ELR (cell line): ENCODE measurements at places on chromosomes 1 and 21.
A peak's percentile ranks its signal among the peaks of the same experiment; 100 is the strongest.

DNA sequence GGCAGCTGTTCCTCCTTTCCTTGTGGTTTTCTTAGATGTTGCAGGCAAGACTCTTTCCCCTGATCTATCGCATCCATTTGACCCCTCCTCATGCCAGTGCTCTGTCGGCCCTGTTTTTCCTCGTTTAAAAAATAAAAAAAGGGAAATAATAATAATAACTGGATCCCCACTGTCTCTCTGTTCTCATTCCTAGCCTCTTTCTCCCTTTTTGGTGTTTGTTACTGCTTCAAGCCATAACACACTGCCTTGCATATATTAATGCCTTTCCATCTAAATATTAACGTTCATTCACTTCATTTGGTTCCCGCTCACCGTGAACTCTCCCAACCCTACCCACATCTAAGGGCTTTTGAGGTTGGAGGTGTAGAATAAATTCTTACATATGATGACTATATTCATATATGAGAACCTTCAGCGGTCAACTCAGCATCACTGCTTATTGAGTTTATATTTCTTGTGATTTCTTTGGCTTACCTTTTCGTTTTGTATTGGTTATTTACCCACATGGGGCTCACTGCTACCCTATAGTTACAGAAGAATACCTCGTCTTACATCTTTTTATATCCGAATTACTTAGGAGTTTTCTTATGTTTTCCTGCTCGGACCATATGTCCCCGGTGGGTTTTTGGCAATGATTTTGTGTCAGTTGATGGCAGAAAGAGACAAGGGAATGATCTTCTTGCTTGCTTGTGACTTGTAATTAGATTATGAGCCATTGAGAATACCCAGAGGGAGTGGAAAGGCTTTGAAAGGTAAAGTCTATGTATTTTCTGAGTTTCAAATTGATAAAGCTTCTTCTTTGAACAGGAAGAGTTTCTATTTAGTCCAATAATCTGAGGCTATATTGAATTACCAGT is 805 bp downstream of the ATG4C start:
- peak; percentile 48 for DNase-seq

DNA sequence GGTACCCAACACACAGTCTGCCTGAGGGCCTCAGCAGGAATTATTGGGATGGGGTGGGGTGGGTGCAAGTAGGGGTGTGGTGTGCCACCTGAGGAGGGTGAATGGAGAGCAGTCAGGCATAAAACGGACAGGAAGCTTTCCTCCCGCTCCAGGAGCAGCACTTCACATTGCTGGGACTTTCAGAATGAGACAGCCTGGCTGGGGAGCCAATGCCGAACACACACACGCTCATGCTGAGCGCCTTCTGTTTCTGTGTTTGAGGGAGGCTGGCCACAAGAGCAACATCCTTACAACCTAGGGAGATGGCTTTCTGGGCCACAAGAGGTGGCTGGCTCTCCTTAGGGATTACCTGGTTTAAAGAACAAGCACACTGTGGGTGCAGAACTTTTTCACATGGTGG is 98.0 kb downstream of the LAMC2 start:
- no peak for DNase-seq

DNA sequence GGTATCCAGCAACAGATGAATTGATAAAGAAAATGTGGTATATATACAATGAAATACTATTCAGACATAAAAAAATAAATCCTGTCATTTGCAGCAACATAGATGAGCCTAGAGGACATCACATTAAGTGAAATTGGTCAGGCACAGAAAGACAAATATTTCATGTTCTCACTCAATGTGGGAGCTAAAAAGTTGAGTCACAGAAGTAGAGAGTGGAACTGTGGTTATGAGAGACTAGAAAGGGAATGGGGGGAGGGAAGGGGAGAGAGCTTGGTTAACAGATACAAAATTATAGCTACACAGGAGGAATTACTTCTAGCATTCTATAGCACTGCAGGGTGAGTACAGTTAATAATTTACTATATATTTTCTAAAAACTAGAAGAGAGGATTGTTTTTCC is 37.1 kb upstream of the SERPINC1 start:
- DNase-seq, result peak; percentile 17

DNA sequence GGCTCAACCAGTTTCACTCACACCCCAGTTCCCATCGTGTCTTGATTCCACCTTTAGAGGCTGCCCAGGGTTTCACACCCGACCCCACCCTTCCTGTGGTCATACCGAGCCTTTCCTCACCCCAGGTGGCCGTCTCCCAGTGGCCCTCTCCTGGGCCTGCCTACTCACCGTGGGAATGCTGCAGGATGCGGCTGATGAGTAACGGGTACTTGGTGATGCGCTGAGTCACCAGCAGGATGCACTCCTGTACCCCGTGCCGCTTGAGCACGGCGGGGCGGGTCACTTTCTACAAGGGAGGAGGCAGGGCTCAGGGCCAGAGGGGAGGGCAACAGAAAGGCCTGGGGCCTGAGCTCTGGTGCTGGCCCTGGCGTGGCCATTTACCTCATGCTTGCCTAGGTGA is 16.4 kb downstream of the ARHGEF2 start:
- peak; percentile 100 for DNase-seq

DNA sequence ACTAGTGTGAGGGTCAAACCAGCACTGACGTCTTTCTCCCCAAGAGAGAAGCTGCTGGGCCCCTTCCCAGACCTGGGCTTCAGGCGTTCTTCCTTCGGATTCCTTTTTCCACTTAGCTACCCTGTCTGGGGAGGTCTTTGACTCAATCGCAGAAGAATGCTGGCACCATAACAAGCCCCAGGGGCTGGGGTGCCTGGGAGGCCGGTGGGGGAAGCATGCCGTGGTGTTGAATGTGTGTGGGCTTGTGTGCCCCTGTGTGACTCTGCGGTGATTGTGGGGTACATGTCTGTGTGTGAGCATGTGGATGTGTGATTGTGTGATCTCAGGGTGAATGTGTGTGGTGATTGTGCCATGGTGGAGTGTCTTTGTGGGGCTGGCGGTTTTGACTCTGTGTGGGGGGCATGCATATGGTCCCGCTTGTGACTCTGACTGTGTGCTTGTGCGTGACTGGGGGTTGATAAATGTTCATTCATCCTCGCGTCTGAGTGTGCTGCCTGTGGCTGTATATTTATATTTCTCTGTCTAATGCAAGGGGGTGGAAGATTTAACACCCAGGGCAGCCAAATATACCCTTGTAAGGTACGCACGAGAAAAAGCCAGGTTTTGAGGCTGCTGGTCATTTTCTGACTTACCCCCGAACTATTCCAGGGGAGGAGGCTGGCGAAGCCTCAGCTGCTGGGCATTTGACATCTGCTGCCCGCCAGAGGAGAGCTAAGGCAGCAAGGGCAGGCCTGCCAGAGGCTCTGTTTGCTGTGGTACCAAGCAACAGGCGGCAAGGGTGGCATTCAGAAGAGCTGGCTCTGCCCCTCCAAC is 1.1 kb upstream of the SYNC start:
- peak; percentile 93 for DNase-seq

- DNase-seq, result no peak
These were observed 19.5 kb upstream of the CYP4X1 start for GRCh38 chr1:47003896-47004403.

DNA sequence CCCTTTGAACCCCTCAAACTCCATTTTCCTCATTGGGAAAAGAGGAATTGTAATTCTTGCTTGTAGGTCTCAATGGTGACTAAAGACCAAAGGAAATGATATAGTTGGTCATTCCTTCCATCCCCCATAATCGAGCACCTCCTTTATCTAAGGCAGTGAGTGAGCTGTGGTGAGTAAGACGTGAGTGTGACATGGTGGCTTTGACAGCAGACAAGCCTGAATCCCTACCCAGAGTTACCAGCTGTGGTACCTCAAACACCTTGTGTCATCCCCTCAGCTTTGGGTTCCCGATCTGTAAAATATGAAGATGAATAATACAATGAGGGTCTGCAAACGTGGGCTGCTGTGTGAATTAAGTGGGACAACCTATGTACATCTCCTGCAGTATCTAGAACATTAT is 8.4 kb downstream of the TRAF5 start:
- DNase-seq, result peak; percentile 43

DNA sequence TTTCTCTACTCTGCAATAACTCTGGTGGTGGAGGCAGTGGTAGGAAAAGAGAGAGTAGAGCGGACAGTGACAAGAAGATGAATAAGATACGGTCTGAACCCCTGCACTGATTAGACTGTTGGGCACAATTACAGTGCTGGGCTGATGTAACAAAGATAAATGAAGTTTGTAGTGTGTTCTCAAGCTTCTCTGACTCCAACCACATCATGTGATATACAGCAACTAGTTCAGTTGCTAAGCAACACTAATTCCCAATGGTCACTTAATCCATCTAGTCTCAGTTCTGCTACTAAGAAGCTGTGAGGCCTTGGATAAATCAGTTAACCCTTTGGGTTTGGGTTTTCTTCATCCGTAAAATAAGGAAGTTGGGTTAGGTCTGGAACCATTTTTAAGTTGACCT is 17.3 kb downstream of the DDR2 start:
- DNase-seq, result no peak
